Effector CD4-positive, alpha-beta T cell (primary cell): ENCODE measurements at places on chromosomes 11 and 22.
A peak's percentile ranks its signal among the peaks of the same experiment; 100 is the strongest.

DNA sequence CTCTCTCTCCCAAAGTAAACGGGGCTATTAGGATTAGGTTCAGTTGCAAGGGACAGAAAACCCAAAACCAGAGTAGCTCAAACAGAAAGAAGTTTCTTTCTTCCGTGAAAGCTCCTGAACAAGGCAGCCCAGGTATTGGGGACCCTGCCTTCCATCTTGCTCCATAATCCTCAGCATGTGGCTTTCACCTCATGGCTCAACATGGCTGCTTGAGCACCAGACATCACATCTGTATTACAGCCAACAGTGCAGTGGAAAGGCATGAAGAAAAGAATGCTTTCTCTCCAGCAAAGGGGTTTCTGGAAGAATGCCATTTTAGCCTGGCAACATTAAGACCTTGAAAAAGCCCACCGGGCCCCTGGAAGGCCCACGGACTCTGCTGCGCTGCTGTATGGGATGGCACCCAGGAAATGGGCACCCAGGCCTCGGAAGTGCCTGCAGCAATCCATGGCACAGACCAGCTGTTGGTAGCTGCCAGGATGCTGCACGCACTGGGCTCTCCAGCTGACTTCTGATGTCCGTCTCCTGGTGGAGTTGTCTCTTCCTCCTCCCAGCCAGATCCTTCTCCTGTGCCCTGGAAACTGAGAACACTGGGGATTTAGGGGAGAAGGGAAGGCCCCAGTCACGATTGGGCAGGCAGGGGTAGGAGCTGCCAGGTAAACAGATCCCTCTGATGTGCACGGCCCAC, 22.6 kb downstream of the PDGFB start:
- DNase-seq: no peak

GRCh38 chr22:30045494-30045887, 34.8 kb upstream of the HORMAD2 start:
- DNase-seq: no peak

- peak; percentile 50 for DNase-seq
Measured at GRCh38 chr11:124762105-124762623, at the start of gene ESAM. Gene ESAM (minus strand): TSS chr11:124762290. CDS start chr11:124762154, 136 bp downstream.

- no peak for DNase-seq
Measured at GRCh38 chr11:27386181-27386845, 23.3 kb upstream of the CCDC34 start.

- no peak for DNase-seq
Measured at GRCh38 chr22:49983148-49984042, 22.8 kb downstream of the PIM3 start.

DNA sequence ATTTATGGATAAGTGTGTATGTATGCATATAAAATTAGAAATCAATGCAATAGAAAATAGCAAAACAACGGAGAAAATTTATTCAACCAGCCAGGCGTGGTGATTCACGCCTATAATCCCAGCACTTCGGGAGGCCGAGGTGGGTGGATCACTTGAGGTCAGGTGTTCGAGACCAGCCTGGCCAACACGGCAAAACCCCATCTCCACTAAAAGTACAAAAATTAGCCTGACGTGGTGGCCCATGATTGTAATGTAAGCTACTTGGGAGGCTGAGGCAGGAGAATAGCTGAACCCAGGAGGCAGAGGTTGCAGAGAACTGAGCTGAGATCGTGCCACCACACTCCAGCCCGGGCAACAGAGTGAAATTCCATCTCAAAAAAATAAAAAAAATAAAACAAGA, 5.5 kb downstream of the KRTAP5-6 start:
- DNase-seq: no peak

DNA sequence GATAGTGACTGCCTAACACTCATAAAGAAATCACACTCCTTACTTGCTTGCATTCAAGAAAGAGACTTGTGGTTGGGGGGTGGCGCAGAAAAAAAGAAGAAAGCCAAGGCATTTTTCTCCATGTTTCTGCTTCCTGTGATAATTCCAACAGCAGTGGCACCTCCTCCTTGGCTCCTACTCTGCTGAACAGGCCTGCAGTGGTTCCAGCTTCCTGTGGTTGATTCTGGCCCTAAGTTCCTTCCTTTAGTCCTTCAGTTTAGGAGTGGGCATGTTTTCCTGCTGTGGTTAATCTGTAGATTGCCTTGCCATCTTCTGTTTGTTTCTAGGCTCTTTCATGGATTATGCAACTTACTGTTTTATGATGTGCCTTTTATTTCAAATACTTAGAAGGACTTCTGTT, 940.4 kb downstream of the DLG2 start:
- DNase-seq: no peak

- no peak for DNase-seq
Measured at GRCh38 chr11:3073029-3073435, 15.8 kb upstream of the CARS1 start.

DNA sequence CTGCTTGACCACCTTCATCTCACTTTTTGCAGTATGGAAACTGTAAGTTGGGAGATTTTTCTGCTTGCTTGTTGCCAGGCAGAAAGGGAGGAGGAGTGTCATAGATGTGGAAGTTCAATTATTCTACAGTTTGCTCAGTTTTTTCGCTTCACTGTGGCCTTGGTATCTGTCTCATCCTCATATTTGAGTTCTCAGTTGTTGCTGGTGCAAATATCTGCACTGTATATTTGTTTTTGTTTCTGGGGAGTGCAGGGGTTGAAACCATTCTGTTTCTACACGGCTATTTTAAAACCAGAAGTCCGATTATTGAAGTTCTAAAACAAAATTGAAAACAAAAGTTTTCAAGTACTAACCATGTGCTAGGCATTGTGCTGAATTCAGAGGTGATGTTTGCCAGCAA, 153.4 kb downstream of the JRKL start:
- DNase-seq: no peak

- no peak for DNase-seq
Measured at GRCh38 chr22:49230194-49230577, 597.5 kb downstream of the BRD1 start.

DNA sequence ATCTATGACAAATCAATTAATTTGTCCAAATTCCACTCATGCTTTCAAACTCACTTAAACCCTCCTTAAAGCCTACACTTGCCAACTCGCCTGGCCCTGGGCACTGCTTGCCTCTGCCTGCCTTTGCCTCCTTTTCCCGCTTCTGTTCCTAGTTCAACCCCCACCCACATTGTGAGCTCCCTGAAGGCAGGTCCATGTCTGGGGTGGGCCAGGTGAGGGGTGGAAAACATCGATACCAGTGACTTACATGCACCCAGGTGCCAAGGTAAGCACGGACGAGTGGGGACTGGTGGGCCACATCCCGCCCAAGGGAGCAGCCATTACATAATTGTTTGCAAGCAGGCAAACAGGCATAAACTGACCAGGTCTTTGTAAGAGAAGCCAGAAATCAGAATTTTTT, 146.2 kb downstream of the ST3GAL4 start:
- no peak for DNase-seq
